ENCODE measurements at places on chromosomes 13 and 19.
A peak's percentile ranks its signal among the peaks of the same experiment; 100 is the strongest.

DNA sequence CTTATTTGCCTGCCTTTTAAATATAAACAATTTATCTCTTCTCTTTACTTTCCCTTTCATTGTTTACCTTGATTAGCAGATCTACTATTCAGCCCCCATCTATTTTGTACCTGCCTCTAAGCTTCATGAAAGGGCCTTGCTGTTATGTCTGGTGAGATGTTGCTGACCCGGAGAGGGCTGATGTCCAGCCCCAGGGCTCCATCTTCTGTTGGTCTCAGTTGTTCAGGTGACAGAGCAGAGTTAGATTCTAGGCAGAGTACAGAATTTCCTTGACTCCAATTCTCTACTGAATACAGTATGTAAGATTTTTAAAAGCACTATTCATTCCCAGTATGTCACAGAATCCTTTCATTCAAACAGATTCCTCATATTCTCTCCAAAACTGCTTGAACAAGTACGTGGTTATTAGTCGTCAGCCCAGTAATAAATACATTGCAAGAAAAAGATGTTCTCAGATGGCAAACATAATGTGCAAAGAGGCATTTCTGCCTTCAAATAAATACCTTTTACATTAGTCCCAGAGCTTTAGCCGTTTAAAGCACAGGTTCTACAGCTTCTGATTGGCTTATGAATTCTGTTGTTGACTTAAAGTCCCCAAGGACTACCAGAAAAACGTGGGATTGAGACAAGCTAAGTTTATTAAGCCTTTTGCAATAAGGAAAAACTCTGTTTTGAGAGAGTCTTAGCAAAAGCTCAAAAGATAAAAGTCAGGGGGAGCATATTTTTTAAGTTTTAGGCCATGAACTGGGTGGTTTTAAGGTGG is 159.1 kb downstream of the GPC5 start:
- no peak for DNase-seq

DNA sequence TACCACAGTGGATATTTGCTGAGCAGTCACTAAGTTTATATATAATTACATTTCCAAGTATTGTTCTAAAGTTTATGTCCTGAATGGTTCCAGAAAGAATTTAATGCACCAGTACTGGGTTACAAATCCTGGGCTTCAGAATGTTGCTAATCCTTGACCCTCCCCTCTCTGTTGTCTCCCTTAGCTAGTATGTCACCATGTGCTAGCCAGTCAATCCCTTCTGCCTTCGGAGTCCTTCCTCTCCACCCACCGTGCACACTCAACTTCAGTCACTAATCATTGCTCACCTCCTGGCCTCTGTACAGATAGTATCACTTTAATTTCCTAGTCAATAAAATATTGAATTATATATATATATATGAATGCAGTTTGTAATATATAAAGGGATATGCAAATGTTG is 7.5 kb downstream of the FAM124A start:
- DNase-seq = no peak

GRCh38 chr19:18226956-18227780 is 930 bp upstream of the PDE4C start:
- DNase-seq = no peak

GRCh38 chr13:102236830-102237229 is 165.0 kb downstream of the FGF14 start:
- no peak for DNase-seq

DNA sequence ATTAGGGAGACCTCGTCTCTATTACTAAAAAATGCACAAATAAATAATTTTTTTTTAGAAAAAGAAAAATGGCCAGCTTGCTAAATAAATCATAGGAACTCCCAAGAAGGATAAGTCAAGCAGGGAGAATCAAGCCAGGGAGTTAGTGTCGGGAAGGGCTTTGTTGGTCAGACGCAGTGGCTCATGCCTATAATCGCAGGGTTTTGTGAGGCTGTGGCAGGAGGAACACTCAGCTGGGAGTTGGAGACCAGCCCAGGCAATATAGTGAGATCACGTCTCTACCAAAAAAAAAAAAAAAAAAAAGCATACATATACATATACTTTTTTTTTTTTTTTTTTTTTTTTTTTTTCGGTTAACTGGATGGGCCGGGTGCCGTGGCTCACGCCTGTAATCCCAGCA is 9.0 kb downstream of the NACC1 start:
- DNase-seq = no peak

DNA sequence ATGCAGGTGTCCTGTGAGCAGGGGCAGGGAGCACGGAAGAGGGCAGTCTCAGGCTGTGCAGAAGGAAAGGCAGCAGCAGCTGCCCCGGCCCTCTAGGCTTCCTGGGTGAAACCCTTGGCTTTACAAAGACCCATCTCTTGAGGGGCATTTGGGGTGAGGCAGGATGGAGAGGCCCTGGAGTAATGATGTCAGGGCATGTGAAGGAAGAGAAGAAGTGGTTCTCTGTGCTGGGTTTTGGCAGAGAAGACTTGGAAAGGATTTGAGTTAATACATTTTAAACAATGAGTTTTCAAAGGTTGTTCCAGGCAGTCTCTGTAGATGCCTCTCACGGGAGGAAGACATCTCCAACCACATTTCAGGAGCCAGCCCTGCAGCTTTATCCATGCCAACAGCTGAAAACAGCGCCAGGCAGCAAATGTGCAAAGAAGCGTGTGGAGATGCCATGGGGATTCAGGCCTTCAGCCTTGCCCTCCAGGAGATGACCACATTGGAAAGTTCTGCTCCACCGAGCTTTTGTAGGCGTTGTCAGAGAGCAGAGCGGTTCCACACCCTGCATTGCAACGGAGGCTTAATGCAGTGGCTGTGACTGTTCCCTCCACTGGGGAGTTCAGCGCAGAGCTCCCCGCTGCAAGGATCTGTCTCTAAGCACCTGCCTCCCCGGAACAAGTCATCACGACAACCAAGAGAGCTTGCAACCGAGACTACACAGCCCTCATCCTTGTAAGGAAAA is 322.8 kb downstream of the UQCRFS1 start:
- DNase-seq = no peak

DNA sequence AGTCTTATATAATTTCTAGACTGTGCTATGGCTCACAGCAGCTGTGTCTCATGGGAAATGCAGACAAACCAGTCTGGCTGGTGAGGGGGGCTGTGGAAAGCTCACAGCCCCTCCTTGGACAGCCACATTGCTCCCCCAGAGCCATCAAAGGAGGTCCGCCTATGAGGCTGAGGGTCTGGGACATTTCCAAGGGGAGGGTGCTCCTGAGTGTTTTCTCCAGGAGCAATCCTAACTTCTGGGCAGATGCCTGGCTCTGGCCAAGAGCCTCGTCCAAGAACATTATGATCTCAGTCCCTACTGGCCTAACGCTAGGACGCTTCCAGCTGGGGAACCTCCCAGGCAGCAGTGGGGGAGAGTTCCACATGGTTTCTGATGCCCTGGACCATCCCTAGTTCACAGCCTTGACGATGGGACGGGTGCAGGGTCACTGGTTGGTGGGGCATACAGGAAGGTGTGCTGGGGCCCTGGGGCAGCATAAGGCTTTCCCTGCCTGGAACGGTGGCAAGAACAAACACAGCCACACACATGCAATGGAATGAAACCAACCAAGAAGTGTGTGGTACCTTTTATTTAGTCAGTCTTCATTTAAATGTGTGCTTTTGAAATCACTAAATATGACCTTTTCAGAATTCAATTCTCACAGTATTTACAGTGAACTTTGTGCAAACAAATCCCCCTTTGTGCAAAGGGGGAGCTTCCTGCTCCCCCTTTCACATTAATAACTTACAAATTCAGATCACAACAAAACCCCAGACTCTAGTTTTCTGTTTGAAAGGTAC is 60.6 kb downstream of the CDADC1 start:
- DNase-seq = peak; percentile 65

DNA sequence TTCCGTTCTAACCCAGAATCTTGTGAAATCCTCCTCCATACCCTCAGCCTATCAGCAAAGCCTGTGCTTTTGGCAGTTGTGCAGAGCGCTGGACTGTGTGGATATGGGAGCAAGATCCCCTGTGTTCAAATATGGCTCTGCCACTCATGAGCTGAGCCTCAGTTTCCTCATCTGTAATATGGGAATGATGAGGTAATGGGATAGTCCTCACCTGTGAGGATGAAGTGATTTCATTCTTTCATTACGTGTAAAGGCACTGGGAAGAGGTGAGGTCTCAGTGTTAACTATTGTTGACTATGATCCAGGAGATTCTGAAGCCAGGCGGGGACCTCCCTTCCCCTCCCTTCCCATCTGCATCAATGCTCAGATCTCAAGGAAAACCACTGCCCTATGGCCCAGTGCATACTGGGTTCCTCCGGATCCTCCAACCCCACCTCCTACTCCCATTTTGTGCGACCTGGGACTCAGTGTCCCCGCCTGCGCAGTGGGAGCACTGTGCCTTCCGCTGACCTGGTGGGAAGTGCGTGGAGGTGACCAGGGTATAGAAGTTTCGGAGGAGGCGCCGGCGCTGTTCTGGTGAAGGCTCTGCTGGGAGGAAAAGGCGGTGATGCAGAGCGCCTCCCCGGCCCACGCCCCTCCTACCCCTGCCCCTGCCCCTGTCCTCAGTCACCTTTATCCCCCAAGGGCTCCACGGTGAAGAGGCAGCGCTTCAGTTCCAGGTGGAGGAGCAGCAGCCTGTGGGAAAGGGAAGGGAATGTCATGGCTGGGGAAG is 5.0 kb downstream of the FUZ start:
- no peak for DNase-seq

- no peak for DNase-seq
These were observed 10.5 kb downstream of the RYR1 start for GRCh38 chr19:38444026-38444425.

GRCh38 chr19:4597975-4598671 is 38.6 kb upstream of the SEMA6B start:
- no peak for DNase-seq

DNA sequence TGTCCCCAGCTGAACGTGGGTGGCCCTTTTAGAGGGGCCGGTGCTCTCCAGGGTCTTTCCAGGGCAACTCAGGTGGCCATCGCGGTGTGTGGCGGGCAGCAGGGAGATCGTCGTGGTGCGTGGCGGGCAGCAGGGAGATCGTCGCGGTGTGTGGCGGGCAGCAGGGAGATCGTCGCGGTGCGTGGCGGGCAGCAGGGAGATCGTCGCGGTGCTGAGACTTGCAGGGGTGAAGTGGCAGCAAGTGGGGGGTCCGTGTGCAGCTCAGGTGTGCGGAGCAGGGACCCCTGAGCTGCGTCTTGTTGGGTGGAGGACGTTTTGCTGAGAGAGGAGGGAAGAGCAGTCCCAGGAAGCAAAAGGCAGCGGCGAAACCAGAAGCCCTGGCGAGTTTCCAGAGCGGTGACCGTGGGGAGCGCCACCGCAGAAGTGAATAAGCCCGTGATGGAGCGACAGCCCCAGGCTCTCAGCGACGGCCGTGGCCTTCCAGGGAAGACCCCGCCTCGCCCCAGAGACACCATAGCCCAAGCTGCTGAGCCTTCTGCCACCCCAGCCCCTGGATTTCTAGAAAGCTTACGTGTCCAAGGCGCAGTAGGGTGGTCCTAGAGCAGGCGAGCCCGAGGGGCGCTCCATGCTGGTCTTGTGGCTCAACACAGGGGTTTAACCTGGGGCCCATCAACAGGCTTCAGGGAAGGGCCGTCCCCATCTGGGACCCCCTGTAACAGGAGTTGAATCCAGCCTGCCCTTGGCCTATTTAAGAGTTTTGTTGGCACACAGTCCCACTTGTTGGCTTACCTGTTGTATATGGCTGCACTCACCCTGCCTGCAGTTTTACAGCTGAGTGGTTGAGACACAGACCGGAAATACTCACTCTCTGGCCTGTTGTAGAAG is 5.4 kb downstream of the NCLN start:
- DNase-seq = no peak

DNA sequence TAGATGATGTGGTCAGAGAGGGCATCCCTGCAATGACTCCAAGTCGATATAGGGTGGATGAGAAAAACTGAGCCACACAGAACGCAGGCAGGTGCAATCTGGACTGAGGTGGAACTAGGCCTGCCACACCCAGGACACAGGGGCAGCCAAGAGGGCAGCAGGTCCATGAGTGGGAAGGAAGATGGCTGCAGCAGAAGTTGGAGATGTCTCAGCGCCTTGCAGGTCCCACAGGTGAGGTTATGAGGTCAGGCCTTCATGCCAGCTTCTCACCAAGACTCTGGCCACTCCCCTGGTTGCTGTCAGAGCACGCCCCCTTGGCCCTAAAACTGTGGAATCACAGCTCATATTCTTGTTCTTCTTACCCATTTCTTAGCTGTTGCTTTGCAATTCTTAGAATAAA is 147.7 kb upstream of the VSTM2B start:
- DNase-seq = no peak

- DNase-seq = no peak
These were observed 22.4 kb upstream of the QTRT1 start for GRCh38 chr19:10678813-10679212.

DNA sequence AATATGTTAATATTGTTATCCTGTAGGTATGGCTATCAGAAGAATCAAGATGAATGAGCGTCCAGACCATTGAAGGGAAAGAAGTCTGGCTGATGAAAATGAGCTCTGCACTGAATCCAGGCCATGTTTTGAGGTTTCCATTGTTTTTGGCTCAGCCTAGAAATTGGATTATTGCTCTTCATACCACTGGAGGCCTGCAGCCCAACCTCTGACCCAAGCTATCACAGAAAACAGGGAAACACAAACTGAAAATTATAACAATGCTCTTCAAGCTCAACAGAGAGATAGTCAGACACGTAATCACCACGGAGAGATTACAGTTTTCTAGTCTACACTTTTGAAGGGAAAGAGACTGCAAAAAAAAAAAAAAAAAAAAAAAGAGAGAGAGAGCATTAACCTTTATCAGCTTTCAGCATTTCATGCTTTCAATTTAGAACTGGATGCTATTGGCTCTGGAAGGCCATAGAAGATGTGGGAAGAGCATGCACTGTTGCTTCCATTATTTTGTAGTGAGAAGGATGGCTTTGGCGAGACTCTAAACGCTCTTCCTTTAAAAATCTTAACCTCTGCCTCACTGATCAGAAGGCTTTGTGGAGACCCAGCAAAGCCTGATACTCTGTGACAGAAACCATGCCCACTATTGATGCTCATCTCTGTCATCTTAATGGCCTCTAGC is 10.8 kb downstream of the EDNRB start:
- DNase-seq = no peak

DNA sequence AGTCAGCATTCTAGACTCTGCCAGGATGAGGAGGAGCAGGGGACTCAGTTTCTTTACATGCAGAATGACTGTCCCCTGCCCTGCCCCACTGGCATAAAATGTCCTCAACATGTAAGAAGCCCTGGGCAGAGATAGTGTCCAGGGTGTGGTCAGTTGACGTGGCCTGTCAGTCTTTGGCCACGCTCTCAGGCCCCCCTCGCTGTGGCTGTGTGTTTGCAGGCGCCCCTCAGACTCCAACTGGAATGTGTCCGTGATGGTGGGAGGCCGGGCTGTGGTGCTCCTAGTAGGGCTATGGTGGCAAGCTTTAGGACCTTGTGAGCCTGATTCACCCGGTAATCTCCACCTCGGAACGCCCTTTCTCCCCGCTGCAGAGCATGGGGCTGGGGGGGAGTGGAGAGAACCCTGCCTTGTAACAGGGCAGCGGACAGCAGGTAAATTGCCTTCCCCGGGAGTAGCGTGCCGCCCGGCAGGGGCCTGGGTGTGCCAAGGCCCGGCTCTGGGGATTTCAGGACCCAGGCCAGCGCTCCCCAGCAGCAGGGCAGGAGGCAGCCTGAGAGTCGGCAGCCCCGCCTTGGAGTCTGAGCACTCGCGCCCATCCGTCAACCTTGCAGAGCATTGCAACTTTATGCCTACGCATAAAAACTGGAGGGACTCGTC is 62.3 kb downstream of the CHST8 start:
- DNase-seq = no peak
